ENCODE measurements at places on chromosomes 12 and 14. TPM values are rescaled to one million over a fixed set of nuclear protein-coding genes. Genes with fewer than 3 reads are reported as not detected.

DNA sequence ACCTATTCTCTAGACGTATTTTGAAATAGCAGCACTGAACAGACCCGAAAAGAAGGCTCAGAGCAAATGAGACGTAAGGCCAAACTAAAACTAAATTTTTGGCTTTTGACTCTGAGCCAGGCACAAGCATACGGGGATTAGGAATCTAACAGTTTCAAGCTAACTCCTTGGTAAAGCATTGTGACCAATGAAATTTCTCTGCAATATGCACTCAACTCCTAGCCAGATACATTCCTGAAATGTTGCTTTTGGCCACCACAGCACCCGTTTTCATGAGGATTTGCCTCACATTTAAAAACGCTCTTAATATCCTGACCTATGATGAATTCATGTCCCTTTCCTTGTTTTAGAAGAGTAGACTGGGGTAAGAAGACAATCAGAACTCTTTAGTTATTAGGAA lies 53.1 kb upstream of the NPFF start:
- H3K27ac ChIP-seq: peak overlapping the region; percentile 89
- peaks cover 9% of the 10 kb centered on the region for H3K36me3 ChIP-seq
- no peaks in the 10 kb centered on the region for H3K27me3 ChIP-seq
- H3K4me3 ChIP-seq: no peak overlapping the region
- peak; percentile 61 for DNase-seq

GRCh38 chr14:20799456-20799891 lies 3.2 kb downstream of the RNASE1 start:
- H3K27ac ChIP-seq: no peak overlapping the region
- no peak overlapping the region for H3K4me3 ChIP-seq
- H3K4me1 ChIP-seq: no peaks in the 10 kb centered on the region
- no peak for DNase-seq

DNA sequence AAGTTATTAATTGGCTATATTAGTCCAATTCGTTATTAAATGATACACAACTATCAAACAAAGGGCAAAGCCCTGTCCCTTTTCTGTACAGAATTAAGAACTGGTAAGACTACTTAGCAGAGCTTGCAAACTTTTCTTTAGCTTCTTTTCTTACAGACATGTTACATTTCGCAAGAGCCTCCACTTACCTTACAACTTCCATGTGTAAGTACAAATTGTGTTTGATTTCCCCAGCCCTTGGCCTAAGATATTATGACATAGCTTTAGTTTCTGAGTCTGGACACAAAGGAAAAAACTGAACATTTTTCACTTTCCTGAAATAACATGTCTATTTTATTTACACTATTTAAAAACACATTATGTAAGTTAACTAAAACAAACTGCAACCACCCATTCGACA lies 1.7 kb downstream of the ATF7 start:
- H3K27me3 ChIP-seq: no peaks in the 10 kb centered on the region
- H3K27ac ChIP-seq: peak overlapping the region; percentile 96
- peaks cover 6% of the 10 kb centered on the region for H3K36me3 ChIP-seq
- peak overlapping the region; percentile 99 for H3K4me3 ChIP-seq
- H3K4me1 ChIP-seq: peaks cover 34% of the 10 kb centered on the region
- DNase-seq: no peak

- no peak overlapping the region for H3K27ac ChIP-seq
- H3K36me3 ChIP-seq: no peaks in the 10 kb centered on the region
- no peak overlapping the region for H3K4me3 ChIP-seq
- peaks cover 5% of the 10 kb centered on the region for H3K27me3 ChIP-seq
- H3K4me1 ChIP-seq: no peaks in the 10 kb centered on the region
Observed at GRCh38 chr12:10551375-10551774, 45.7 kb downstream of the EIF2S3B start.

GRCh38 chr12:38664661-38665269 lies 240.6 kb downstream of the CPNE8 start:
- H3K4me3 ChIP-seq: no peak overlapping the region
- no peak overlapping the region for H3K27ac ChIP-seq
- H3K36me3 ChIP-seq: no peaks in the 10 kb centered on the region
- H3K4me1 ChIP-seq: no peaks in the 10 kb centered on the region

GRCh38 chr12:45918818-45919217 lies 71.6 kb downstream of the SCAF11 start:
- H3K27ac ChIP-seq: no peak overlapping the region
- no peak for DNase-seq
- no peaks in the 10 kb centered on the region for H3K27me3 ChIP-seq
- H3K36me3 ChIP-seq: peaks cover 16% of the 10 kb centered on the region

DNA sequence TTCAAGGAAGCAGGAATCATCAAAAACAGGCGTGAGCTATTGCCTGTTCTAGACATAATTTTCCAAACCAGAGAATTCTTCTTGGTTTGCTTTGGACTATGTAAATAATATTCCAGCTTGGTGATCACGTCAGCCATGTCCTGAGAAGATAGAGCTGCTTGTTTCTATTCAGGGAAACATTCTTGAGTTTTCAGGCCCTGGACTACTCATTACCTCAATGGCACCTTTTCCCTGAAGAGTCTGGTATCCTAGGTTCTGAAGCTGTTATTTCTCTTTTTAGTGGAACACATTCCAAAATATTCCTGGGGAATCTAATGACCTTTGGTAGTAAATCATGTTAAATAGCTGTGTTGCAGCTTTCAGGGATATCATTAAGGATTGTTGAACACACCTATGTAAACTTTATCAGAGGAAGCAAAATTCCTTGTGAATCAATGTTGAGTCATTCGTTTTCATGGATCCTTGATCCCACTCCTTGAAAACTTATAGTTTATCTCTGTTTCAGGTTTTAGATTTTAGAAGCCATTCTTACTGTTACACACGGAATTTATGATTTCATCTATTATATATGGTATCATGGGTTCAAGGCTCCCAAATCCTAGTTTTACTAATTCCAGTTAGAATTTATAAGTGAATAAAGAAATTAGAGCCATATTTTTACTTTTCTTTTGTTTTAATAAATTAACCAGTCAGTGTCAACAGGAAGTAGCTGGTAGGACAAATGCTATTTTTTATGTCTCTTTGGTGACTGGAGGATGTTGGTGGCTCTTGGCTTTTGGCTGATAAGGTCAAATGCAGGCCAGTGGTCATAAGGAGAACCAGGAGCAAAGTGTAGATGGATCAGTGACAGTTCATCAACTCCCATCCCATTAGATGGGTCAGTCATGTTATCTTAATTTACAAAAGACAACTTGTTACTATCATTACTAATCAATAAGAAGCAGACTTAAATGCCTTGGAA lies 380.1 kb downstream of the ZFP36L1 start:
- no peak for DNase-seq
- no peaks in the 10 kb centered on the region for H3K27me3 ChIP-seq
- H3K36me3 ChIP-seq: no peaks in the 10 kb centered on the region

The GABARAPL1 gene
- 147 TPM for total RNA-seq

The SMIM41 gene
- 0.13 TPM for total RNA-seq

The M6PR gene
- 137 TPM for total RNA-seq

The SP1 gene
- total RNA-seq: 41.4 TPM

The CCDC85C gene
- total RNA-seq: 32.0 TPM

The P2RX2 gene
- total RNA-seq: not detected

The RNF212B gene
- not detected for total RNA-seq

The RPS6KL1 gene
- total RNA-seq: 1.2 TPM

The ANKRD33 gene
- not detected for total RNA-seq

The PTPRB gene
- total RNA-seq: 2.4 TPM
